ENCODE measurements at places on chromosomes 6 and 20.
A peak's percentile ranks its signal among the peaks of the same experiment; 100 is the strongest.

DNA sequence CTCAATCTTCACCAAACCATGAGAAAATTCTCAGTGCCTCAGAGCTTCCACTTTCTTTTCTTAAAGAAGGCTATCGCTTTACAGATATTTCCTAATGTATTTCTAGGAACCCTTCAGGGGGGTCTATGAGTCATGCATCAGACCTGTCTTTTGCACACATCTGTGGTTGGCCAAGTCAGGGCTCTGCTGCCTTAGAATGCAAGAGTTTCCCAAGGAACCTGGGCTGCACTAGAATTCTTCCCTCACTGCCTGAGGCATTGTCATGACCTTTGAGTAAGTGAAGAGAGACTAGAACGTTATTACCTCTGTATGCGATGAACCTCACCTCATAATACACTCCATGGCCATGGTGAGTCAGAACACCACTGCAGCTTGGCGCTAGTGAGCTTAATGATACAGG lies 365.0 kb upstream of the ID4 start:
- peak; percentile 95 for DNase-seq

DNA sequence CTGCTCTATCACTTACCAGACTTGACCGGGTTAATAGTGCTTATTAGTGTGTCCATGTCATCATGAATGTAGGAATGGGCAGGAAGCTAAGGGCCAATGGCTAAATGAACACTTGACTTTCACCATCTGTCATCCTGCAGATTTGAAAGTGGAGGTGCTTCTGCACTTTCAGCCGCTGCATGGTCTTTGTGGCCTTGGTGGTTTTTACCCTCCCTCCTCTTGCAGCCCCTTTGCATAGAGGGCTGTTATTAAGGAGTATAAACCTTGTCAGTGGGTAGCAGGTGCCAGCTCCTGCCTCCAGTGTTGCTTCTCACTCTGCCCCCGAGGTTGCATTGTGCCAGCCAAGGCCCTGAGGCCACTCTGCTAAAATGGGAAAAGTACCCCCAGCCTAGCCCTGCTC lies 122.2 kb upstream of the TNFAIP3 start:
- DNase-seq: no peak

- DNase-seq: no peak
These were observed 124.1 kb upstream of the NEDD9 start for GRCh38 chr6:11356404-11357155.

DNA sequence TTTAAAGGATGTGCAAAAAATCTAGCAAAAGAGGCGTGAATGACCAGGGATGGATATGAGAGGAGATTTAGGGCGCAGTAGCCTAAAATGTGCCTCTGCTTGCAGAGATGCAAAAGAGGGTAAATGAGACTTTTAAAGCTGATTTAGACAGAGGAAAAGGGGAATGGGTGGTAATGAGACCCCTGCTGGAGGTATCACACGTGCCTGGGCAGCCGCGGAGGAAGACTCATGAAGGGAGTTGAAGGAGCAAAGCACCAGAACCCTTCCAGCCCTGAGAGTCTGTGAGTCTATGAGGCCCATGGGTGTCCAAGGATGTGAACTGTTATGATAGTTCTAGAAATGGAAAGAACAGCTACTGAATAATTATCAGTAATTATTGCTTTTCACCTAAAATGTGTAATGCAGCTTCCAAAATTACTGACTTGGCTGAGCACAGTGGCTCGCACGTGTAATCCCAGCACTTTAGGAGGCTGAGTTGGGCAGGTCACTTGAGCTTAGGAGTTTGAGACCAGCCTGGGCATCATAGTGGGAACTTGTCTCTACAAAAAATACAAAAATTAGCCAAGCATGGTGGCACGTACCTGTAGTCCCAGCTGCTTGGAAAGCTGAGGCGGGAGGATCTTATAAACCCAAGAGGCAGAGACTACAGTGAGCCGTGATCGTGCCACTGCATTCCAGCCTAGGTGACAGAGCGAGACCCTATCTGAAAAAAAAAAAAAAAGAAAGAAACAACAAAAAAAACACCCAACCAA lies 38.2 kb upstream of the TIAM2 start:
- no peak for DNase-seq

DNA sequence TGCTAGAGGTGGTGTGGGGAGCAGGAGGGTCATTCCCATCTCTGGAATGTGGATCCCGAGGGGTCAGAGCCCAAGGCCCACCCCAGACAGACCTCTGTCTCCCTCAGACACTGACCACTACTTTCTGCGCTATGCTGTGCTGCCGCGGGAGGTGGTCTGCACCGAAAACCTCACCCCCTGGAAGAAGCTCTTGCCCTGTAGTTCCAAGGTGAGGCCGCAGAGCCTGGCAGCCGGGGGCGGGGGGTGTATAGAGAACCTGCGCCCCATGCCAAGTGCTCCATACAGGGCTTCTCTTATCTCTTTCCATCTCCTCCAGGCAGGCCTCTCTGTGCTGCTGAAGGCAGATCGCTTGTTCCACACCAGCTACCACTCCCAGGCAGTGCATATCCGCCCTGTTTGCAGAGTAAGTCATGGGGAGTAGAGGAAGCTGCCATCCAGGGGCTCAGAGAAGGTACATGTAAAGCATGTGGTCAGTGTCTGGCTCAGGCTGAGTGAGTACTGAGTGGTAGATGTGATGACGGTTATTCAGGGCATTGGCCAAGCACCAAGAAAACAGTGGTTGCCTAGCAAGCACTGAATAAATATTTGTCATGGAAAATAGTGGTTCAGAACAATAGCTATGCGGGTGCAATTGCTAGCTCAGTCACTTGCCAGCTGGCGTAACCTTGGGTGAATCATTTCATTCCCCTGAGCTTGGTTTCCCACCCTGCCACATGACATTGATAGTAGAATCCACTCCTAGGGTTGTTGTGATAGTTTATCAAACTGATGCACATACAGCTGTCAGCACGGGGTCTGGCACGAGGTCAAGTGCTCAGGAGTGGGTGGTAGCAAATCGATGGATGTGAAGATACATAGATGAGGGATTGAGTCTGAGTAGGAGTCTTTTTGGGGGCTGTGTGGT lies 3.5 kb downstream of the PIGT start:
- peak; percentile 96 for DNase-seq

GRCh38 chr6:134318236-134318973 lies 493 bp upstream of the SGK1 start:
- no peak for DNase-seq

- peak; percentile 63 for DNase-seq
These were observed 52.2 kb downstream of the JARID2 start for GRCh38 chr6:15297895-15298590.

- DNase-seq: peak; percentile 10
These were observed 2.0 kb downstream of the ZNF318 start for GRCh38 chr6:43367245-43367984.

DNA sequence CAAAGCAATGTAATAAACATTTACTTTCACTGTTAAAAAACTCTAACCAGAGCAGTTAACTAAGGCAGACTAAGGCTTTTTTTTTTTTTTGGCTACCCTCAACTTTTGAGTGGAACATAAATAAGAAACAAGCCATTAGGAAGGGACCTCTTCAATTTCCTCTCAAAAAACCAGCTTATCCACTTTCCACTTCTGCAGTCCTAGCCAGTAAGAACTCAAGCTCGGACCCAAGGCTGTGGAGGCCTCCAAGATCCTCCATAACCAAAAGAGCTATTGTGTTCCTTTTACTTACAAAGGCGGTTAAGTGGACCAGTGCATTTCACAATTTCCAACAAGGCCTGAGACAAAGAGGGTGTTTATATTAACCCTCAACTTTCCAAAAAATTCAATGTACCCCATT lies 5.3 kb downstream of the KCNK5 start:
- DNase-seq: no peak

DNA sequence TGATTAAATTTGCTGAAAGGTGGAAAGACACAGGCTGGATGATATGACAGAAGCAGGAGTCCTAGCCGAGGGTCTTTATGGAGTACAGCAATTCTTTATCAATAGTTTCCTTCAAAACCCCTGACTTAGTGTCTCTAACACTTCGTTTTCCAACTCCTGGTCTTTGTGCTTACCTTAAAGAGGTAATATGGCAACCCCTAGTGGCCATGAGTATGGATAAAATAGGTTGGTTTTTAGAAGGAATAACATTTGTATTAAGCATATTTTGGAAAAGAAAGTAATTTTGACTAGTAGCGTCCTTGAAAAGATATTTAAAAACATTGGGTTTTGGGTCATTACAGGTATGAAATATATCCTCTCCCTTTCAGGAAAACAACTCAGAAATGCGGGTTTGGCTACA lies 51.9 kb downstream of the VGLL2 start:
- peak; percentile 22 for DNase-seq

GRCh38 chr6:106972500-106972899 lies 2.0 kb downstream of the CD24 start:
- no peak for DNase-seq

GRCh38 chr20:25090492-25091429 lies 8.8 kb upstream of the VSX1 start:
- DNase-seq: no peak

GRCh38 chr20:16158090-16158975 lies 414.9 kb downstream of the KIF16B start:
- no peak for DNase-seq

DNA sequence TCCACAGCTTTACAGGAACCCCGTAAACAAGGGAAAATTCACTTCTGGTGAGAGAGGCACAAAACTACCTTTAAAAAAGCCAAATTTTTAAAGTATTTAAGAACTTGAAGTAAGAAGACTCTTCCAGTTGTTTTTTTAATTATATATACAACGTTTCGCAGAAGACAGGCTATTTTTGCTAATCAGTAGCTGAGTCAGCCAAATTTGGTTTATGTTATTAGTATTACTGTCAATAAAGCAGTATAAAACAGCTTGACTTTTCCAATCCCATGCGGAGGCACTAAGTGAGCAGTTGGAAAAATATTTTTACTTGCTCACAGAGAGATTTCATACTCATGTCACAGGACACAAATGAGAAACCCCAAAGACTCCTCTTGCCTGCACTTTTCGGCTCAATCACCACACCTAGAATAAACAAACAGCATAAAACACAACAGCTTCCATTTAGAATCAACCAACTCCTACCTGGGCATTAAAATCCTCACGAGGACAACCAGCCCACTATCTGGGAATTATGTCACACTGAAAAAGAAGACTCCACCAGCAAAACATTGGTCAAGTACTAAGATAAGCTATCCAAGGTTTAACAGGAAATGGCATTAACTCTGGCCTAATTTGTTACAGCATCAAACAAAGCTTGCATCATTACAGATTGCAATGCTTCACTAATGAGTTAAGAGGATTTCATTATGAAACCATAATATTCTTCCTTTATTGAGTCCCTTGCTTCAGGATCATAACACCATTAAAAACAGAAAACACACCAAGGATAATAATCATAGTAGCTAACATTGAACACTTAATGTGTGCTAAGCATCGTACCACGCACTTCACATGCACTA lies 26.3 kb downstream of the ELOVL5 start:
- peak; percentile 87 for DNase-seq

DNA sequence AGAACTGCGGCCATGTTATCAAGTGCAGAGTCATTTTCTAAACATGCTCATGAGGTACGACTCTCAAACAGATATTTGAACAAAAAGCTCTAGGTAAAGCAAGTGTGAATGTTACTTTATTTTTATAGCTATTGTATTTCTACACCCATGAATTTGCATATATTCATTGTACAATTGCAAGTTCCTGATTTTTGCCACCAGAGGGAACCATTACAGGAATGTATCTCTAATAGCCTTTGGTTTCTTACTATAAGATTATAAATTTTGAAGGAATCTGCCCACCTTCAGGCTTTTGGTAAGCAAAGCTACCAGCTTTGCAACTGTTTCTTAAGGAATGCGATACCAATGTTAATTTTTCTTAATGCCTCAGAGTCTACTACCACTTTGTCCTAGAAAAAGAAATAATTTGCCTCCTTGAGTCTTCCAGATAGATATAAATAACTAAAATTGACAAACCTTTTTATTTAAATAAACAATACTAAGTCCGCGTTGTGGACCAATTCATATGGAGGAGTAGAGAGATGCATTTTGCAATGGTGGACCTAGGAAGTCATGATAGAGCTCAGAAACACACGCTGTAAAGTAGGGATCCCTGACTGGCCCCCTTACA lies 125.4 kb upstream of the SAMD5 start:
- peak; percentile 49 for DNase-seq

GRCh38 chr20:12321736-12322135 lies 404.0 kb downstream of the BTBD3 start:
- no peak for DNase-seq

- no peak for DNase-seq
These were observed 101.1 kb downstream of the SMLR1 start for GRCh38 chr6:130928158-130928912.

GRCh38 chr6:104400844-104401243 lies 458.9 kb downstream of the HACE1 start:
- no peak for DNase-seq

GRCh38 chr6:16079354-16079753 lies 49.5 kb upstream of the MYLIP start:
- DNase-seq: no peak

DNA sequence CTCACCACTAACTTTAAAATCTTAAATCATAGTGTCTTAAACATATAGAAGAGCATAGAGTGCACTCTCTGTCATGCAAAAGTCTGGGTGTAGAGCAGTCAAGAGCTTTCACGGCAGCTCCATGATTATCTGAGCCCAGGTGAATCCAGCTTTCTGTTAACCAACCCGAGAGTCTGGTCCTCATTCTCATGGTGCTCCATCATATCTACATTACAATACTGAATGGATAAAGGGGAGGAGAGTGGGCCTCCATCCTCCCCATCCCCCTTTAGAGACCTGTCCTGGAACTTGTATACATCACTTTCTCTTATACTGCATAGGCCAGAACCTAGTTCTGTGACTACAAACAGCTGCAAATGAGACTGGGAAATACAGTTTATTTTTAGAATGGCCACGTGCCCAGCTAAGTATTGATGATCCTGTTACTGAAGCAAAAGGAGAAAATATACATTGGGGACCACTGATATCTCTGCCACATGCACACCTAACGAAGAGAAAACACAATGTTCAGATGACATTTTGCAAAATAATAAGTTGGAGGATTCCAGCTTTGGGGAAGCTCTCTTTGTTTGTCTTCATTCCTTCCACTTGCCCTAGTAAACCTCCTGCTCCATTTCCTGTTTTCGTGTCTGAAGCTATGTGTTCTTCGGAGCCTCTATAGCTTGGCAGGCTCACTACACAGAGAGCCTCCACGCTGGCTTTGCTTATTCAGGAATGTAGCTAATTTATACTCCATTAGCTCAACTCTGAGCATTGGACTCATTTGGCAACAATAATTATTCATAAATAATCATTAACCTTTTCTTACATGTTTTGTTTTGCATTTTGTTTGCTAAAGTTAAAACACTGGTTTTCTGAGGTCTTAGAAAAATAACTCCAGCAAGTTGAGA lies 110.1 kb downstream of the IYD start:
- no peak for DNase-seq

DNA sequence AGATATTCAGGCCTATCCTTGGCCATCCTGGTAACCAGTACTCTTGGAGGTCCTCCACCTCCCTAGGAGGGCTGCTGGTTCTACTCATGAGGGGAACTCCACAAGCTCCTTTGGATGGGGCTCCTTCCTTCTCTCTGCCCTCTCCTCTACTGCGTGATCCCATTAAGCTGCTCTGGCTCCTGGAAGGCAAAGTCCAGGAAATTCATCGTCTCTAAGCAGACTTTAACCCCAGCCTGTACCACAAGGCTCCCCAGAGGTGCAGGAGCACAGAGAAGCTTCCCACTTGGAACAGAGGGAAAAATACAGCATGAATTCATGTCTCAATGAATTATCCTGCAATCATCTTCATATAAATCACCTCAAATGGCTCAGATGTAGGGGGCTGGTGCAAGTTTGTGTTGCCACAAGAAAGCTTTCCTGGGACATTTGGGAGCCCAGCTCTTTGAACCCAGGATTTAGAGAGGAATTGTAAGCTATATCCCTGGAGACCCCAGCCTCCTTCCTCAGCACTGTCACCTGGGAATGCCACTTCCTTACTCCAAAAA lies 355.4 kb downstream of the CDC5L start:
- no peak for DNase-seq

All from amniotic epithelial cell (primary cell).